ENCODE measurements at places on chromosomes 2 and 18.

GRCh38 chr18:48051945-48052840 lies 121.7 kb upstream of the SMAD2 start:
- no peak for DNase-seq

DNA sequence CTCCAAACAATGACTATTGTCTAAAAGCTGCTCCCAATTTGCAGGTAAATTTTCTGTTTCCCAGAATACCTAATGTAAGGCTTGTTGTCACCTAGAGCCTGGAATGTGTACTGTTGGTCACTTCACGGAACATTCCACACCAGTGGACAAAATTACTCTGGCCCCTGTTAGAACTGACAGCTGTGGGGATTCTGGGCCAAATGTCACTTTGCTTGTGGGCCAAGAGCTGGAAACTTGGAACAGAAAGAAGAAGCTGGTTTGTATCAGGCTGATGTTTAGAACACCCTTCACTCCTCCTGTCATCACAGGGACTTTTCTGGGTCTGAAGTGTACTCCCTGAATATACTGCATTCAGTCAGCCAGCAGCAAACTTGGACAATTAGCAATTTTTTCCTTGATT lies 495.6 kb upstream of the SYT4 start:
- DNase-seq = no peak

- DNase-seq = no peak
Measured at GRCh38 chr2:217035967-217036366, 176.1 kb upstream of the TNP1 start.

DNA sequence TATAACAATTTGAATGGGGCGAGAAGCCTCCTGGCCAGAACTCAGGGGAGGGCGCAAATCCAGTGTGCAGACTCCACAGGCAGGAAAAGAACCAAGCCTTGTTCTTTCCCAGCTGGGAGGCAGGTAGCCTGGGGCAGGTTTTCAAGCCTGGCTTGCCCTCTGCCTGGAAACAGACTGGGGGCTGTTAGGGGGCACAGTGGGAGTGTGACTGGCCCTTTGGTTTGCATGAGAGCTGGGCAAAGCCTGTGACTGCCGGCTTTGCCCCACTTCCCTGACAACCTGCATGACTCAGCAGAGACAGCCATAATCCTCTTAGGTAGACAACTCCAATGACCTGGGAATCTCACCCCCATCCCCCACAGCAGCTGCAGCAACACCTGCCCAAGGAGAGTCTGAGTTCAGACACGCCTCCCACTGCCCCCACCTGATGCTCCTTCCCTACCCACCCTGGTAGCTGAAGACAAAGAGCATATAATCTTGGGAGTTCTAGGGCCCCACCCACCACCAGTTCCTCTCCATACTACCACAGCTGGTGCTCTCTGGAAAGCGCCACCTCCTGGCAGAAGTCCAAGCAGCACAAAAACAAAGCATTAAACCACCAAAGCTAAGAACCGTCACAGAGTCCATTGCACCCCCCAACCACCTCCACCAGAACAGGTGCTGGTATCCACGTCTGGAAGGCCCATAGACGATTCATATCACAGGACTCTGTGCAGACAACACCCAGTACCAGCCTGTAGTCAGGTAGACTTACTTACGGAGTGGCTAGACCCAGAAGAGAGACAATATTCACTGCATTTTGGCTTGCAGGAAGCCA lies 402.5 kb downstream of the STK39 start:
- no peak for DNase-seq

DNA sequence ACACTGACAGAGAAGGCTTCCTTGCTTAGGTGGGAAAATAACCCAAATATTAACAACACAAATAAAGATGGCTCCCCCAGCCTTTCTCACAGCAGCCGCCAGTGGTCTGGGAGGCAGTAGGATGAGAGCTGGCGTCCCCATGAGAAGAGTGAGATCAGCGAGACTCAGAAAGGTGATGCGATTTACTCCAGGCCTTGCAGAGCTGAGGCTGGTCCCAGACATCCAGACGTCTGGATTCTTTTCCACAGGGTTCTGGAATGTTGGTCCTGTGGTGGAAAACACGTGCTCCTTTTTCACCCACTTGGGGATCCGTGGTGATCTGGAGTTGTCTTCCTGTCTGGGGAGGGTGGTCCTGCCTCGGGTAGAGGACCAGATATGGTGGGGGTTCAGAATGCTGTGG lies 190.6 kb downstream of the CTIF start:
- no peak for DNase-seq

GRCh38 chr18:77098029-77098428 lies 34.6 kb downstream of the MBP start:
- no peak for DNase-seq

DNA sequence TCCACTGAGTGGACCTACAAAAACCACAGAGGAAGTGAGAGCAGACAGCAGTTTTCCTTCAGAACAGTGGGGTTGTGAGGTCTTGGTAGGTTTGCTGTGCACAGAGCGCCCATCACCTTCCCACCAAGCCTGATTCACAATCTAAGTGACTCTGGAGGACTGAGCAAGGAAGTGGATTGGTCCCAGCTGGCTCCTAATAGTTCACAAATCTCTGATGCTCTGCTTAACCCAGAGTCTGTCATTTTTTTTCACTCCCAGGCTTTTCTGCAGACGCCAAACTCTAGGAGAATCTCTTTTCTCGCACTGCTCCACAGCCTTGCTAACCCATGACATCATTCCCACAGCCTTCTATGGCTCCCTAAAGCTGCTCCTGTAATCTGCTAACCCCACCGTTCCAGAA lies 280.4 kb downstream of the C1D start:
- no peak for DNase-seq
